NCI-H2171 (cell line): ENCODE measurements at places on chromosomes 3 and 15.

DNA sequence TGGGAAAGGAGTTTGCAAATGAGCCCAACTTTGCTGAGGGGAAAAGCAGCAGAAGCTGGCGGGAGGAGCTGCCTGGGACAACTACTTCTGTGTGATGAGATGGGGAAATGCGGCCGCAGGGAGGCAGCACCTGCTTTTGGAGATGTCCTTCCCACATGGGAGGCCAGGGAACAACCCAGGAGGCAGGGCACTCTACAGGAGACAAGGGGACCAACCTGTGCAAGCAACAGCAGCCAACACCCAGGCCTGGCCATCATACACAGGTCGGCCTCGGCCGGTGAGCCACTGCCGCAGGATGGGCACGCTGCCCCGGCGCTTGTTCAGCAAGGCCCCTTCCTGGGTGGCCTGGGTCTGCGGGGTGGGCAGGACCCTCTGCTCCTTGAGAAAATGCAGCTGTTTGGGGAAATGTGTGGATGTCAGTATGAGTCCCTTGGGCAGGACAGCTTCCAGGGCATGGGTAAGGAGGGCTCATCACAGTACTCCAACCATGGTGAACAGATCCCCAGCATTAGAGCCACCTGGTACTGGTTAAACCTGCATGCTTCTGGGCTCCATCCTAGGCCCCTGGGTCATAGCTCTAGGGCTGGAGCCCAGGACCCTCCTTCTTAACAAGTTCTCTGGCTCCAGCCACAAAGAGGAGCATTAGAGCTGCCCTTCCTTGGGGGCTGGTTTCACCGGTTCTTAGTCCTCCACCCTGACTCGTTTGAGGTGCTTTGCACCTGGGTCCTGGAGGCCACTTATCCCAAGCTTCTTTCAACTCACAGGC lies 11.6 kb downstream of the EPB42 start:
- DNase-seq: no peak

DNA sequence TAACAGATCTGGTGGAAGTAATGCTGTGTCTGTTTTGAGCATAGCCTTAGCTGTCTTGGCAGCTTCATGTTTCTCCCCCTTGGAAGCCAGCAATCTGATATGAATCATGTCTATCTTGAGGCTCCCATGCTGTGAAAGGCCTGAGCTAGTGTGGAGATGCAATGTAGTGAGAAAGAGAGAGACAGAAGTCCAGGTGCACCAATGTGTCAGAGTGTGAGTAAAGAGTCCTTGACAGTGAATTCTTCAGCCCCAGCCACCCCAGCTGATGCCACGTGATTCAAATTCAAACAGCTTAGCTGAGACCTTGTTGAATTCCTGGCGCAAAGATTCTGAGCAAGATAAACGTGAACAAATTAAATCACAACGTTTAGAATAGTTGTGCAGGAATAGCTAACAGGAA lies 704.2 kb downstream of the EDEM1 start:
- DNase-seq: no peak

DNA sequence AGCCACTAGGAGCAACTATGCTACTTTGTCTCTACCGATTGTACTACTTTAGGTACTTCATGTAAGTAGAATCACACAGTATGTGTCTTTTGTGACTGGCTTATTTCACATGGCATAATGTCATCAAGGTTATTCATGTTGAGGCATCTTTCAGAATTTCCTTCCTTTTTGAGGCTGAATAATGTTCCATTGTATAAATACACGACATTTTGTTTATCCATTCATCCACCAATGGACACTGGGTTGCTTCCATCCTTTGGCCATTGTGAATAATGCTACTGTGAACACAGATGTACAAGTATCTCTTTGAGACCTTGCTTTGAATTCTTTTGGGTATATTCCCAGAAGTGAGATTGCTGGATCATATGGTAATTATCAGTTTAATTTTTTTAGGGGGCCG lies 29.2 kb downstream of the MYO5A start:
- DNase-seq: no peak

DNA sequence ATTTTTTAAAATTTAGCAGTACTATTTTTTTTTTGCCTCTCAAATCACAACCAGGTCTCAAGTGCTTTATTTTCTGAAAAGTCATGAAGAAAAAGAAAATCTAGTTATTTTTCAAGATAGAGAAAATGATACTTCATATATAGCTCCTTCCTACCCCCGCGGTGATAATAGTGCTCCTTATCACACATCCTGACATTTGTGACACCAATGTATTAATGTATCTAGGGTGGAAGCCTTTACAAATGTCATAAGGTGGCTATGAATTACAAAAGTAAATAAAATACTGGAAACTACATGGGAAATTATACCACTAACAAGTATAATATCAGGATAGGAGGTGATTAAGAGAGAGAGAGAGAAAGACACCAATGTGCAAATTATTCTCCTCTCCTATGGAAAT lies 582.2 kb downstream of the UNC13C start:
- no peak for DNase-seq

DNA sequence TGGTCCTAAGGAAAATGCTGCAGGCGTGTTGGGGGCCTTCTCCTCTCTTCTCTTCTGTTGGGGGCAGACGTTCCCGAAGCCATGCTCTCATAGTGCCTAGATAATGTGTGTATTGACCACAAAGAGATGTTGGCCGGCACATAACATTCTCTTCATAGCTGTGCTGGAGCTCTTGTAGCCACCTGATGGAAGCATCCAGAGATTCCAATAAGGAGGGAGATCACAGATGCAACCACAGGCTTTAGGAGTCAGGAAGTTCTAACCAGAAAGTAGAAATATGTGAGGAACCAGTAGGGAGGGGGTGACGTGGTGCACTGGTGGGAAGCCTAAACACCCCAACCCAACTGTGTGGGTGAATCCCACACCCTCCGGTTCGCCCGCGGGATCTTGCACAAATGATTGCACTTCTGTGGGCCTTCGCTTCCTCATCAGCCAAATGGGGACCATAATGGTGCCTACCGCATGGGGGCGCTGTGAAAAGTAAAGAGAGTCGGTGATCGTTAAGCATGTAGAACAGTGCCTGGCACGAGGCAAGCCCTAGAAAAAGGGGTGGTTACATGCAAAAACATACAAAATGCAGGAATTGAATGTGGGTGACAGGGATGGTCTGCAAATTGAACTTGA lies 87.8 kb downstream of the TOP2B start:
- no peak for DNase-seq

- DNase-seq: no peak
Measured at GRCh38 chr15:83064859-83065258, 2.2 kb downstream of the BTBD1 start.

- DNase-seq: no peak
Measured at GRCh38 chr3:189787632-189788031, 156.4 kb downstream of the TP63 start.

GRCh38 chr3:6287088-6287875 lies 573.6 kb upstream of the GRM7 start:
- DNase-seq: no peak

DNA sequence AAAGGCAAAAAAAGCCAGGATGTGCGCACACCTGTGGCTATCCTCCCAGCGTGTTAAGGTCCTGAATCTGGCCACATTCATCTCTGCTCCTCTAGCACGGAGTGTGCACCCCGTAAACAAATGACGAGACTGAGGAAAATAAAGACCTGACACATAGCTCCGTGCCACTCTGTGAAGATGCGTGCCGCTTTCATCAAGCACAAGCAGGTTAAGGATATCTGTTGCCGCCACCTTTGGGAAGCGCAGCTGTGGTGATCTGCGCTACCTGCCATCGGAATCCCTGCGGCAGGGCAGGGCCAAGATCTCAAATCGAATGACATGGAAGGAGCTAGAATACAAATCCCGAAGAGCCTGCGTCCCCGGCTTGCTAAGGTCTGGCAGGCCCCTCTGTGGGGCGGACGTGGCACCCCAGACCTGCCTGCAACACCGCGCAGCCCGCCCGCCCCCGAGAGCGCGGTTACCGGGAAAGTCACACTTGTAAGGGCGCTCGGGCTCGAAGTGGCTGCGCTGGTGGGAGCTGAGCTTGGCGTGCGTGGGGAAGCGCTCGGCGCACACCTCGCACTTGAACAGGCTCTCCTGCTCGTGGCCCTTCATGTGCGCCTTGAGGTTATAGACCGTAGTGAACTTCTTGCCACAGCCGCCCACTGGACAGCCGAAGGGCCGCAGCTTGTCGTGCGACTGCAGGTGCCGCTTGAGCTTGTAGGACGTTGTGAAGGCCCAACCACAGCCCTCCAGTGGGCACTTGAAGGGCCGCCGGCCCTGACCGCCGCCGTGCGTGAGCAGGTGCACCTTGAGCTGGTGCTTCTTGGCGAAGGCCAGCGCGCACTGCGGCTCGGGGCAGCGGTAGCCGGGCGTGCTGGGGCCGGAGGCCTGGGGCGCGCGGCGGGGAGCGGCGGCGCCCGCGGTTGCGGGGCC lies 936 bp downstream of the ZXDC start:
- DNase-seq: no peak

- DNase-seq: no peak
Measured at GRCh38 chr3:14539384-14539741, 779 bp downstream of the GRIP2 start.

DNA sequence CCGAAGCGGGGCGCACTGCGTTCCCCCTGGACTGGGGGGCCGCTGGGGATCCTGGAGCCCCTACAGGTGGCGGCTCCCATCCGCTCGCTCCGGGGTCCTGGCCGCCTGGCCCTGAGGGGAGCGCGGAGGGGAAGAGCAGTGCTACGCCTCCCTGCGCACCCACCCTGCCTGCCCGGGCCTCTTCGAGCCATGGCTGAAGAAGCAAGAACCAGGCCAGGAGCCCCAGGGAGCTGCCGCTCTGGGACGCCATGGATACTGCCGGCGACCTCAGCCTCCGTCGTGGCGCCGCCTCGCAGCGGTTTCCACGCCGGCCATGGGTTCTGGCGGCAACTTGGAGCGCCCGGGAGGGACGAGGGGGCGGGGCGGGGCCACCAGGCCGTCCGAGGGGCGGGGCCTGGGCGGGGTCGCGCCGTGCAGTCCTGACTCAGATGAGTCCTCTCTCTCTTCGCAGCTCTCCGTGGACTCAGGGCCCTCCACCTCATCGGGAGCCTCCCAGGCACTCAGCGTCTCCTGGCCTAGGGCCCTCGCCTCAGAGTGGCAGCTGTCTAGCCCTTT lies 50.9 kb downstream of the MYL3 start:
- DNase-seq: no peak

- DNase-seq: no peak
Measured at GRCh38 chr3:57060089-57060821, at the start of gene SPATA12. Gene SPATA12, plus strand, starts transcription at chr3:57060664. Its CDS starts 13,031 bp downstream, at chr3:57073695.

DNA sequence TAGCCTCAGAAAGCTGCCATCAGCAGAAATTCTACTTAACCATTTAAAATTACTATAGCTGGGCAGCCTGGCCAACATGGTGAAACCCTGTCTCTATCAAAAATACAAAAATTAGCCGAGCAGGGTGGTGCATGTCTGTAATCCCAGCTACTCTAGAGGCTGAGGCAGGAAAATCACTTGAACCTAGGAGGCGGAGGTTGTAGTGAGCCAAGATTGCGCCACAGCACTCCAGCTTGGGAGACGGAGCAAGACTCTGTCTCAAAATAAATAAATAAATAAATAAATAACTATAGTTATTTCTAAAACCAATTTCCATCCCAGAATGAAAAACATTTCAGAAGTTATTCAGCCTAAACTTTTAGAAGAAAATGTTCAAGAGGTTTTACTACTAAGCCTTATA lies 25.1 kb downstream of the LRRFIP2 start:
- DNase-seq: no peak

DNA sequence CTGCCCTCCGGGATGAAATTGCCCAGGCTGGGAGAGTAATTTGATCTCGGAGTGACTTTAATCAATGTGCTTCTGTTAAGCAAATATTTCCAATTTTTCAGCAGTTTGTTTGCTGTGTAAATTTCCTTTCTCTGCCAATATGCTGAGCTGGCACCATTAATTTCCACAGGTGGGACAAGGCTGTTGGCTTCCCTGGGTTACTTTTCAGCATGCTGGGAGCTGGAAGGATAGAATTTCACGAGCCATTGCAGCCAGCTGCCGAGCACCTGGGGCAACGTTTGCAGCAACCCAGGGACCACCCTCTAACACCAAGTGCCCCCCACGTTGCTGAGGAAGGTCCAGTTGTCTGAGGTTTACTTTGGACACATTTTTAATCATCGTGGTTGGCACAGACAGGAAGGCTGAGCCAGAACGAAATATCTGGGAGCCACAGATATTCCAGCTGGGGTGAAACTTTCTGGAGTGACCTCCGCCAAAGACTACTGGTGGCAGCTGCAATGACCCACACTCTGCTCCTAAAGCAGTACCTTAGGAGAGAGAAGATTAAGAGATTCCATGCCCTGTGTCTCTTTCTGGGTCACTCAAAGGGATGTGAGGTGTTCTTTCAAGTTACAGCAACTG lies 293.3 kb upstream of the RGMA start:
- DNase-seq: peak; percentile 48

DNA sequence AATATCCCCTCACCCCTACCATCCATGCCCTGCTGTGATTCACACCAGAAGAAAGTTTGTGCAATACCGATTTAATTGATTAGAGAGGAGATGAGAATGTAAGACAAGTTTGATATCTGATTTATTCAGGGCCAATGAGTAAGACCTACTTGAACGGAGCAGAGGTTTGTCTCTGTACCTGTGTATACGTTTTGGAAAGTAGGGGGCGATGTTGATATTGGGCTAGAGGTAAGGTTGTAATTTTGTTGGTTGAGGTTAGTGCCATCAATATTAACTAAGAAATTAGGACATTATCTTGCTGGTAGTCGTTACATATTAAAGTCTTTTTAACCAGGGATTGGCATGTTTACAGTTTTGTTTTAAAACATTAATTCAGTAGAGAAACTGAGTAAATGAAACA lies 20.5 kb downstream of the EAF2 start:
- no peak for DNase-seq

DNA sequence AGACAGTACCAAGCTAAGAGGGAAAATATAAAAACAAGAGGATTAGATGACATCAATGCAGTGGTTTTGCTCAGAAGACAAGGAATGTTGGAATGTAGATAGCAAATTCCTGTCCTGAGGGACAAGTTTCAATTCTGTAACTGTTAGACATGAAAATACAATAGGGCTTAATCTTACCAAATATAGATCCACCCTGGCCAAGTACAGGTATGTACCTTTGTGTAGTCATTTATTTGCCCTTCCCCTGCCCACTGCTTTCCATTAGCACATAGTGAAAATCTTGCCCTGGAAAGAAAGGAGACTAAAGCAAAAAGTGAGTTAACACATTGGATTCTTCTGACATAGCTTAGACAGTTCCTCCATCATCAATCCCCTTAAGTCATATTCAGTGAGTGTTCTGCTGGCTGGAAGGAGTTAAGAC lies 389.0 kb upstream of the THBS1 start:
- DNase-seq: no peak

GRCh38 chr15:38378161-38378560 lies 75.8 kb upstream of the FAM98B start:
- no peak for DNase-seq

DNA sequence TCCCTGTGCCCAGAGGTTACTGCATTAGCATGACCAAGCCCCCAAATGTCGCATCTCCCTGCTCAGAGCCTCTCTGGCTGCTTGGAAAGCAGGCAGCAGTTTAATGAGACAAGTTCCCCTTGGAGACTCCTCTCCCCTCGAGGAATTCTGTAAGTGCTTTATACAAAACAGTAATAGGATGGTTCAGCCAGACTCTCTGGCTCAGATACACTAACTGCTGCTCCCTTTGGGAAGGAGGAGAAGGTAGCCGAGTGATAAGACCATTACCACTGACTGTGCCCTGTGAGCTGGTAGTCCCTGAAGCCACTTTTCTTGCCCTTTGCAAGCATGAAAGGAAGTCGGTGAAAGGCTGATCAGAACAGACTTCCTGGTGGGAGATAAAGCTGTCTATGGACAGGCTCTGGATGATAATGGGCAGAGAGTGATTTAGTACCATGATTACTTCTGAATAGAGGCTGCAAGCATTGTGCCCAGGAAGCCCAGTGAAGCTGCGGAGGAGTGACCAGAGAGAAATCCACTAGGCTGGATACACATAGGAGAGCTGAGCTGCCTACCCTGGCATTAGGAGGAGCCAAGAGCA lies 100.8 kb downstream of the SEMA6D start:
- no peak for DNase-seq

- DNase-seq: no peak
Measured at GRCh38 chr3:41751597-41751996, 210.3 kb downstream of the ULK4 start.
